ENCODE measurements at places on chromosomes 6 and 20.

GRCh38 chr6:152811785-152812184, 61.2 kb downstream of the VIP start:
- no peaks in the 10 kb centered on the region for H3K36me3 ChIP-seq
- no peak overlapping the region for H3K4me3 ChIP-seq
- H3K4me1 ChIP-seq = no peaks in the 10 kb centered on the region
- no peak overlapping the region for H3K27ac ChIP-seq
- H3K27me3 ChIP-seq = peaks cover 33% of the 10 kb centered on the region

- H3K36me3 ChIP-seq = no peaks in the 10 kb centered on the region
- H3K4me1 ChIP-seq = peaks cover 6% of the 10 kb centered on the region
- no peak for DNase-seq
- no peak overlapping the region for H3K27ac ChIP-seq
- H3K4me3 ChIP-seq = no peak overlapping the region
These were observed 94.1 kb downstream of the LRRC1 start for GRCh38 chr6:53888931-53889330.

DNA sequence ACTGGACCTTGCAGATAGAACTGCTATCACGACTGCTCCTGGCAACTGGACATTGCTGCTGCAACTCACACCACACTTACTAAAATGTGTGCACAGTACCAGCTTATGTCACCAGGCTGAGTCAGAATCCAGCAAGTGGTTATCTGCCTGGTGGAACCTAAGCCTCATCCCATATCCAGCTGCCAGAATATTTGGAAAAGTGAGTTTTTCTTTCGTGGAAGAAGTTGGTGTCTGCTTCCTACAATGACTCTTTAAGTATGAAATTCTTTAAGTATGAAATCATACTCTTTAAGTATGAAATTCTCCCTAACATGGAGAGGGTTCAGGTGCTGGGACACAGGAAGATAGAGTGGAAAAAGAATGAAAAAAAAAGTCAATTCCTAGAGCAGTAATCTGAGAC, 16.4 kb upstream of the POLR1H start:
- DNase-seq = no peak
- H3K36me3 ChIP-seq = peaks cover 4% of the 10 kb centered on the region
- H3K4me3 ChIP-seq = no peak overlapping the region
- no peak overlapping the region for H3K27ac ChIP-seq
- H3K4me1 ChIP-seq = peaks cover 18% of the 10 kb centered on the region

- no peaks in the 10 kb centered on the region for H3K27me3 ChIP-seq
- H3K4me3 ChIP-seq = peak within 1 kb of the TSS; percentile 97
- peaks cover 19% of the 10 kb centered on the region for H3K4me1 ChIP-seq
These were observed at the start of gene GMNN for GRCh38 chr6:24774696-24775519. GMNN (plus strand) TSS chr6:24774937; CDS start chr6:24777247, 2,310 bp downstream.

DNA sequence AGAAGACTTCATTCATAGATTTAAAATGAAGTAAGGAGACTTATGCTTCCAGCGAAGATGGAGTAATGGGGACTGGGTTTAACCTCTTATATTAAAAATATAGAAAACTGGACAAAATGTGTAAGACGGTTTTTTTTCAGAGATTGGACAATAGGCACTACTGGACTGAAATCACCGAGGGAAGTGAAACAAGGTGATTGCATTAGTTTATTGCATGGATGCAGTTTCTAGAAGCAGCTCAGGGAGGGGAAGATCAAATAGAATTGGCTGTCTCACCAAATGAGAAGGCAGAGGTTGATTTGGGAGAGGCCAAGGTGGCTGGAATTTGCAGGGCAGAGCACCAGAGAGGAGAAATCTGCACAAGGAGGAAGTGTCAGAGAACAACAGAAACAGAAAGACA, 162.6 kb downstream of the DNAH8 start:
- H3K4me1 ChIP-seq = peaks cover 20% of the 10 kb centered on the region
- peak overlapping the region; percentile 88 for H3K27ac ChIP-seq
- no peaks in the 10 kb centered on the region for H3K36me3 ChIP-seq
- DNase-seq = no peak

DNA sequence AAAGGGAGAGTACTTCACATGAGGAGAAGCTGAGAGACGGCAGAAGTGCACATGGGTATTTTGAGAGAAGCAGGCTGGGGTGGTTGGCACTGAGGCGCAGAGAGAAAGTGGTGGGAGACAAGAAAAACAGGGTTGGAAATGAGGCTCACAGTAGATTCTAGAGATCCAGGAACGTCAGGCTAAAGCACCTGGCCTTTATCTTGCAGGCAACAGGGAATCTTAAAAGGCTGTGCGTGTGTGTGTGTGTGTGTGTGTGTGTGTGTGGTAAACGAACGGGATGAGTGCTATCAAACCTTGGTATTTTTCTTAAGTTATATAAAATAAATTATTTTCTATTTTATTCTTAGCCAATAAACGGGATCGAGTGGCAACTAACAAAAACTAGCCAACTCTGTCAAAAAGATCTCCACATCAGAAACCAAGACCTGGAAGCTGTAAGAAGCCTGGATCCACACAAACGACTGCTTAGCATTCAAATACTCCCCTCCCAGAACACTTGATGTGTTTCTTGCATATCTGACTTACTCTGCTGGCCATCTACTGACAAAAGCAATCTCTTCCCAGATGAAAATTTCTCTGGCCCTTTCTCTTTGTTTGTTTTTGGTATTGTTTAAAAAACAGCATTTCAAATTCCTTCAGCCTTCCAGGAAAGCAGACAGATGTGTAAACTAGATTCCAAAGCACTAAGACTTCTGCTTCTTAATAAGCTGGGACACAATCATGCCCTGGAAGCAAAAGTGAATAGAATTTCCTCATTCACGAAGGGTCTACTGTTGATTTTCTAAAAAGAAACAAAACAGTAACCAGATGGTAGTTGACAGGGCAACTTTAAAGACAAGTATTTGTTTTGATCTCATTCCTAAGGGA, 44.8 kb upstream of the FABP7 start:
- DNase-seq = no peak
- no peaks in the 10 kb centered on the region for H3K36me3 ChIP-seq
- no peaks in the 10 kb centered on the region for H3K4me1 ChIP-seq
- no peak overlapping the region for H3K4me3 ChIP-seq

DNA sequence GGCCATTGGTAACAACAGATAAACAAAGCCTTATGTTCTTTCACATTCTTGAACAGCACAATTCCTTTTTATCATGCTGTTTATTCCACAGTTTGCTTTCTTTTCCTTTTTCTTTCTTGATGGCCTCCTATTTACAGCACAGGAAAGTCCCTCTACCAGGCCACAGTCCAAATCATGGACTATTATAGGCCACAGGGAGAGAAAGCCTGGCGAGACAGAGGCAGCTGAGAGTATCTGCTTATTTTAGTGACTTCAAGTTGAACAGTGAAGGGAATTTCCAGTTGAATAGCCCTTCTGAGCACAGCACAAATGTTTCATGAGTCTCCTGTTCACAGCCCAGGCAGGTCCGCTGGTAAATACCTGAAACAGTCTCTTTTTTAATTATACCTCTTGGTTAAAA, 263.7 kb upstream of the ARID1B start:
- H3K27ac ChIP-seq = no peak overlapping the region
- no peak for DNase-seq
- H3K27me3 ChIP-seq = peaks cover 37% of the 10 kb centered on the region

- H3K27ac ChIP-seq = no peak overlapping the region
- peaks cover 8% of the 10 kb centered on the region for H3K27me3 ChIP-seq
- H3K36me3 ChIP-seq = no peaks in the 10 kb centered on the region
- DNase-seq = no peak
These were observed 395.9 kb downstream of the PREX1 start for GRCh38 chr20:48431653-48432493.

DNA sequence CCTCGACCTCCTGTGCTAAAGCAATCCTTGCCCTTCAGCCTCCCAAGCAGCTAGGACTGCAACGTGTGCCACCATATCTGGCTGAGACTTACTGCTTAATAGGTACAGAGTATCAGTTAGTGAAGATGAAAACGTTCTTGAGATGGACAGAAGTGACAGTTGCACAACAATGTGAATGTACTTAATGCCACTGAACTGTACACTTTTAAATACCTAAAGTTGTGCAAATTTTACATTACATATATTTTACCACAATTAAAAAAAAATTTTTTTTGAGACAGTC, 25.9 kb downstream of the NUDT3 start:
- DNase-seq = no peak
- H3K27ac ChIP-seq = no peak overlapping the region
- H3K4me3 ChIP-seq = no peak overlapping the region
- no peaks in the 10 kb centered on the region for H3K27me3 ChIP-seq

- DNase-seq = no peak
- no peak overlapping the region for H3K27ac ChIP-seq
- no peaks in the 10 kb centered on the region for H3K27me3 ChIP-seq
- H3K36me3 ChIP-seq = no peaks in the 10 kb centered on the region
- no peak overlapping the region for H3K4me3 ChIP-seq
- no peaks in the 10 kb centered on the region for H3K4me1 ChIP-seq
These were observed 1009.4 kb downstream of the KIF16B start for GRCh38 chr20:15563836-15564235.

DNA sequence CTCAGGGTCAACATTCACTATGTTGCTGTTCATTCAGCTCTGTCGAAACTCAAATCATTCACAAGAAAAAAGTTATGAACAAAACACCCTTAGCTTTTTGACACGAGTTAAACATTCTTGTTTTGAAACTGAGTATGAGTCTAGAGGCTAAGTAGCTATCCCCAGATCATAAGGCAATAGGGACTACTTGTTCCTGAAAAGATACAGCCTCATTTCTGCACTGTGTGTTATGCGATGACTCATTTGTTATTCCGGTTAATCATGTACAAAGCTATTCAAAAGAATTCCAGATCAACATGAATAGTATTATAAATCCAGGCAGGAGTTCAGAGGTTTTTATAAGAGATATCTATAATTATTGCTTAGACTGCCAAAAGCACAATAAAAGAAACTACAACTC, 908.0 kb downstream of the QKI start:
- H3K4me3 ChIP-seq = no peak overlapping the region
- no peaks in the 10 kb centered on the region for H3K36me3 ChIP-seq
- no peaks in the 10 kb centered on the region for H3K27me3 ChIP-seq

GRCh38 chr6:89082486-89082891, 1.9 kb downstream of the PNRC1 start:
- no peak for DNase-seq
- H3K4me1 ChIP-seq = peaks cover 55% of the 10 kb centered on the region
- peak overlapping the region; percentile 95 for H3K27ac ChIP-seq
- peaks cover 25% of the 10 kb centered on the region for H3K36me3 ChIP-seq
- H3K4me3 ChIP-seq = peak overlapping the region; percentile 96

- DNase-seq = peak; percentile 15
- no peaks in the 10 kb centered on the region for H3K4me1 ChIP-seq
- no peaks in the 10 kb centered on the region for H3K27me3 ChIP-seq
- no peak overlapping the region for H3K4me3 ChIP-seq
- no peak overlapping the region for H3K27ac ChIP-seq
- H3K36me3 ChIP-seq = peaks cover 4% of the 10 kb centered on the region
These were observed 55.6 kb downstream of the RRBP1 start for GRCh38 chr20:17626217-17627007.

DNA sequence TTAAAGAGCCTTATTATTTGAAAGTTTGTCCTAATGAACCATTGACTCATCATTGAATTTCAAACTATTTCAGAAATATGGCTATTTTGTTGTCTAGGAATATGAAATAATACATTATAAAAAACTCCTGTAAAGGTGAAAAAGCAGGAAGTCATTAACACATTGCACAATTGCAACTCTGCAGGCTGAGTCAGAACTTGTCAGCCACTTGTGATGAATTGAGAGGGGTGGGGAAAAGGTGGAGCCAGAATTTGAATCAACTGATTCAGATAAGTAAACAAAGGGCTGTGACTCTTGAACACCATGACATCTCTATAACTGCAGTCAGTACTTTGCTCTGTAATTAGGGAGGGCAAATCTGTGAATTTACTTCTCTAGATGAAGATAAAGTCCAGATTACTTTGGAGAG, 6.0 kb downstream of the C6orf141 start:
- H3K27me3 ChIP-seq = peaks cover 7% of the 10 kb centered on the region
- H3K27ac ChIP-seq = no peak overlapping the region
- no peaks in the 10 kb centered on the region for H3K36me3 ChIP-seq
- H3K4me1 ChIP-seq = peaks cover 3% of the 10 kb centered on the region

GRCh38 chr6:50143011-50143719, 93.4 kb upstream of the DEFB112 start:
- no peaks in the 10 kb centered on the region for H3K4me1 ChIP-seq
- DNase-seq = no peak
- H3K27ac ChIP-seq = no peak overlapping the region
- no peaks in the 10 kb centered on the region for H3K27me3 ChIP-seq
- H3K36me3 ChIP-seq = no peaks in the 10 kb centered on the region

DNA sequence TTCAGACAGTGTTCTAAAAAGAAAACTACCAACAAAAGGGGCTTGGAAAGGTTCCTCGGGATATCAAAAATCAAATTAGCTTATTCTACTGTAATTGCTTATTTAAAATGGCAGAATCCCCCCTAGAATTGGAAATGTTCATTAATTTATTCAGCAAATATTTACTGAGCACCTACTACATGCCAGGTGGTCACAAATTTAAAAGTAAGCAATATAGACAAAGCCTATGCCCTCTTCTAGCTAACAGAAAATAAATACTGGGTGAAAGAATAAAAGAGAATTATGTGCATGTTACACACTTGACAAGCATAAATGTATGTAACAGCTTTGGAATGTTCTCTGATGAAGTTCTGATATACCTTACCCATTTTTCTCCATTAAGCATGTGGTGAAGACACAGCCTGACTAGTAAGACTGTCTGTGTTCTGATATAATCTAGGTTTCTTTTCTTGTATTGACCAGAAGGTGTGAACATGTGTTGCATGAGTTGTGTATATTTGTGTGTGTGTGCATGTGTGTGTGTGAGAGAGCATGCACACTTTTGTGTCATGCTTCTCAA, 606.7 kb upstream of the CITED2 start:
- H3K4me1 ChIP-seq = no peaks in the 10 kb centered on the region
- DNase-seq = no peak
- no peak overlapping the region for H3K27ac ChIP-seq
- no peak overlapping the region for H3K4me3 ChIP-seq
- peaks cover 9% of the 10 kb centered on the region for H3K27me3 ChIP-seq

DNA sequence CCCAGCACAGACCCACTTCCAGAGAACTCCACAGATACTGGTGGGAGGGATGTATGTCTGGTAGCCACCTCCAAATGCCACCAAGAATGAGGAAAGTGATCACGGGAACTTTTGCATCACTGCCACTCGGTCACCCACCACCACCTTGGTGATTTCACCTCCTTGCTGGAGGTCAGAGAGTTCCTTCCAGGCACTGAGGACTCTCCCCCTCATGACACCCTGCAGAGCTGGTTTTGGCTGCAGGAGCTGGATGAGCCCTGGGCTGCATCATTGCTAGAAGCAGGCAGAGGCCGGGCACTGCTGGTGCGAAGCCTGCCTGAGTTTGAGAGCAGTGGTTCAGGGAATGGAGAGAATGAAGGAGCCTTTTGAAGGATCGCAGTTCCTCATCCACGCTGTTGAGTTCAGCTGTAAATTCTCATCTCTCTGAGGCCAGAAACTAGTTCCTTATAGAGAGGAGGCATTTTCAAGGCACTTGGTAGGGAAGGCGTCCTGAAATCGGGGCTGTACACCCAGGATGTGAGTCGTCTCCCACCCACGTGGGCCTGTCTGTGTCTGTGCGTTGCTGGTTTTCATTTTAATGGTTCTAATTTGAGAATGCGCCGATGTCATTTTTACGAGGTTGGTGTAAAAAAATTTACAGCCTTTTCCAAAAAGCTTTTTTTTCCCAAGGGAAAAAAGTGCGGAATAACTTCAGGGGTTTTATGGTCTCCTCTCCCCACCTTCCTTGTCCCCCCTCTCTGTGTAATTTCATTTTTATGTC, 25.0 kb downstream of the FOXP4 start:
- H3K4me1 ChIP-seq = peaks cover 7% of the 10 kb centered on the region
- no peaks in the 10 kb centered on the region for H3K27me3 ChIP-seq
- peaks cover 5% of the 10 kb centered on the region for H3K36me3 ChIP-seq
- H3K27ac ChIP-seq = peak overlapping the region; percentile 25

- peaks cover 7% of the 10 kb centered on the region for H3K27me3 ChIP-seq
- no peak for DNase-seq
- no peak overlapping the region for H3K4me3 ChIP-seq
- H3K4me1 ChIP-seq = no peaks in the 10 kb centered on the region
- H3K27ac ChIP-seq = no peak overlapping the region
- H3K36me3 ChIP-seq = no peaks in the 10 kb centered on the region
These were observed 56.5 kb upstream of the RNF144B start for GRCh38 chr6:18330548-18331081.
